ENCODE measurements at places on chromosomes 3 and 15.

DNA sequence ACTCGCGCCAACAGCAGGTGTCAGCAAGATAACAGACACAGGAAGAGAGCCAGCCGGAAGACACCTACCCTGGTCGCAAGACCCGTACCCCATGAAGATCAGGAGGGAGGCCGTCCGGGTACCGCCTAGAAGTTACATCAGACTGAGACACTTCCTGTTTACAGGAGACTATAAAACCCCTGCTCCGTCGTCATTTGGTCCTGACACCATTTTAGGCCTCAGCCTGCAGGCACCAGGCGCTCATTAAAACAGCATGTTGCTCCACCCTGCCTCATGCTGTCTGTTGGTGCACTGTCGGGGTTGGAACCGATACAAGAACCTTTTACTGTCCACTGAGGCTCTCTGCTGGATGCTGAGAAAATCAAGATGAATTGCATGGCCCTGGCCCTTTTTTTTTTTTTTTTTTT lies 15.6 kb upstream of the PRTG start:
- DNase-seq: no peak

DNA sequence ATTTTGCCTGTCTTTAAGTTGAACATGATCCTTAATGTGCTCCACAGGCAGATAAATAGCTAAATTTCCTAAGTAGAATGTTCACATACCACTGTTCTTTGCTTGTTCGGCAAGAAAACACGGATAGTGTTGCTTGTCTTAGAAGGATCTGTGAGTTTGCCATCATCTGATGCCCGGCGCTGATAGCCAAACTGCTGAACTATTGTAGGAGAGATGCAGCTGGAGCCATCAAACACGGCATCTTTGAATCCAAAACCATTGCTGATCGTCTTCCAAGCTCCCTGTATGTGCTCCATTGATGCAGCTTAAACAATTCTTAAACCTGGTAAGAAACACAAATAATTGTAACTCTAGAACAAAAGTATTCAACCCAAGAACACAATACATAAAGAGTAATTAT lies 45.5 kb downstream of the RAF1 start:
- no peak for DNase-seq

DNA sequence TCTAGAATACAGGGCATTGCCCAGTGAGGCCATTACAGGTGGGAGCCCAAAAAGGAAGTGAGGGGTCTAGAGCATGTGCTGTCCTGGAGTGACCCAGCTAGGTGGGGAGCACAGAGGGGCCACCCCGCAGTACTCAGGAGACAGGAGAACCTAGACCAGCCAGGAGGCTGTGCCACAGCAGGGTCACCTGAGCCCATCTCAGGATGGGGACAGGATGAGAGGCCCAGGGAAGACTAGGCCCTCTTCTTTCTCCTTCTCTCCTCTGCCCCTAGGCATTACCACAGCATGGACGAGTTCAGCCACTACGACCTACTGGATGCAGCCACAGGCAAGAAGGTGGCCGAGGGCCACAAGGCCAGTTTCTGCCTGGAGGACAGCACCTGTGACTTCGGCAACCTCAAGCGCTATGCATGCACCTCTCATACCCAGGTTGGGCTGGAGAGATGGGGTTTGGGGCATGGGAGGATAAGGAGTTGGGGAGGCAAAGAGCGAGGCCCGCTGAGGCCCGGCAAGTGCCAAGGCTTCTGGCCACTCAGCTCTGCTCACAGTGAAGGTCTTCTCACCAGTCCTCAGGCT lies 20.6 kb downstream of the LOXL1 start:
- DNase-seq: no peak

DNA sequence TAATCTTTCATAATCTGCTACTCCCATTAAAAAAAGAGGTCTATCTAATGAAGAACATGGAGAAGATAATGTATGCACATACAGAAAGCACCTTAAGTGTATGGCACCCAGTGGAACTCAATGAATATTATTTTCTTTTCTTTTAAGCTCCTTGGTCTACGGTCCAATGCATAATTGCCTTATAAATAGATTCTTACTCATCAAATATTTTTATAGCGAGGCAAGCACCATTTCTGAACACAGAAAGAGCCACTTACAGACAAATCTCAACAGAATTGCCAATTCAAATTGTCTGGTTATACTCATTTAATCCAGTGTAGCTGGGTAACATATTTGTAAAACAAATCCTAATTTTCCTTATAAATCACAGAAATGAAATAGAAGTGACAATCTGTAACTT lies 6.3 kb downstream of the PDZRN3 start:
- no peak for DNase-seq

DNA sequence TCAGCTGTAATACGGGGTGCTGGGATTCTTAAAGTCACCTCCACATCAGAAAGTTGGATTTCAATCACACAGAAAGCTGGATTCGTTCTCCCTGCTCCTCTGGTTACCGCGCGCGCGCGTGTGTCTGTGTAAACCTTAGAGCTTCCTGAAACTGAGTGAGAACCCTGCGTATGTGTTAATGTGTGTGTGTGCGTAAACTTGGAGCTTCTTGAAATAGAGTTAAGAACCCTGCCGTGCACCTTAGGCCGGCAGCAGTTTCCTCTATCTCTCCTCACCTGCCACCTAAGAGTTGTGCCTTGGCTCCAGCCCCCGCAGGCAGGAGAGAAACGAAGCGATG lies 531 bp downstream of the LZTFL1 start:
- DNase-seq: peak; percentile 3

DNA sequence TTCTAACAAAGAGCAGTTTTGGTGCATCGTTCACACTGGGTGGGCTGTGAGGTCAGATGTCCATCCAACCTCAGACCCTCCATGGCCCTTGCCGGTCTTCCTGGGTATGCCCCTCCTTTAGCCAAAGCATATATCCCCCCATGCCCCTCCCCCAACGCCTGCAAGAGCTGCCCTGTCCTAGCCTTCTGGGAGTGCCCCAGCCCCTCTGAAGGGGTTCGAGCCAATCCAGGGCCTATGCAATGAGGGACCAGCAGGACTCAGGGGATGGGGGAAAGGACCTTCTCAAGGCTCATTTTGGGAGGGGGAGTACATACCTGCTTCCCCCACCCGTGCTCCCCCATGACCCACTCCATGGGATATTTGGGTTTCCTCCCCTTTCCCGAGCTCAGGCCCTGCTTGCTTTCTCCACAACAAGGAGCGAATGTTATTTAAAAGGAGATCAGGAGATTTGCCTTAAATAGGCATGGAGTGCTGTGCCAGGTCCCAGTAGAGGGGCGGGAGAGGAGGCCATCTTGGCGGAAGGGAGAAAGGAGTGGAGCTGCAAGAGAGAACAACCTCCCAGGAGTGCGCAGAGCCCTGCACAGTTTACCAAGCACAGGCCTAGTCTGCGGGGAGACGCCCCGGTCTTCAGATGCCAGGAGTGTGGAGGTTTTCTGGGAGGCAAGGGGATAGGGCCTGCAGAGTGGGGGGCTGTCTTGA lies 18.2 kb downstream of the PIF1 start:
- no peak for DNase-seq

DNA sequence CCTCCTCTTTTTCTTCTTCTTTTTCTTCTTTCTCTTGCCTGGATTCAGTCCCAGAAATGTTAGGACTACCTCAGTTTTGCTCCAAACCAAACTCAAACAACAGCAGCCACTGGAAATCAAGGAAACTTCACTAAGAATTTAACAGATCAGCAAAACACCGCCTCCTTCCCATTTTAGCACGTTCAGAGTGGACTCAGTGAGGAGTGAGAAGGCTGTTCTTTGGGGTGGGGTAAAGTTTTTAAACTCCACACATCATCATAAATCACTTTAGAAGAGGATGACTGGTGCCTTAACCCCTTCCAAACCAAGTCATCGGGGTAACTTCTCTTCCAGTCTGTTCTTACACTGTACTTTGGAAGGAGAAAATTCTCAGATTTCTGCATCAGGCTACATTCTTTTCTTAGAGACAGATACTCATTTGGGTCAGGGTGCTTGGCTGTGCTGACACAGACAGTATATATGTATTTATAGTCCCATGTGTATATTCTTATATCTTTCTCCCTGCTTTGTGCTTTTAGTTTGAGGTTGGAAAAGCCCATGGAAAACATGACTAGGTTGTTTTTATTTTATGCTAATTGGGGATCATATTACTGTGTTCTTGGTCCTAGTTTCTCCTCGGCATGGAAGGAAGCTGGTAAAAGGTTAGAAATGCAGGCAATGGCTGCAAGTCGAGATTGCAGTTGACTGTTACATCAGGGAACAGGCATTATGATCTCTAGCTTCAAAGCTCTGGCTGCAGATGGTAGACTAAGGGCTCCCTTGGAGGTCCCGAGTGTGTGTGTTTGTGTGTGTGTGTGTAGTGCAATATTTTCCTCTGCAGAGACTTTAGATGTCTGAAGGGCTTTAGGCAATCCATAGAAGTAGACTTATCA lies at the start of gene CCDC80:
Gene CCDC80, minus strand, starts transcription at position 214 of the 872 bp plus-strand sequence. CDS start 1,238 bp downstream, outside the sequence.
- DNase-seq: no peak

DNA sequence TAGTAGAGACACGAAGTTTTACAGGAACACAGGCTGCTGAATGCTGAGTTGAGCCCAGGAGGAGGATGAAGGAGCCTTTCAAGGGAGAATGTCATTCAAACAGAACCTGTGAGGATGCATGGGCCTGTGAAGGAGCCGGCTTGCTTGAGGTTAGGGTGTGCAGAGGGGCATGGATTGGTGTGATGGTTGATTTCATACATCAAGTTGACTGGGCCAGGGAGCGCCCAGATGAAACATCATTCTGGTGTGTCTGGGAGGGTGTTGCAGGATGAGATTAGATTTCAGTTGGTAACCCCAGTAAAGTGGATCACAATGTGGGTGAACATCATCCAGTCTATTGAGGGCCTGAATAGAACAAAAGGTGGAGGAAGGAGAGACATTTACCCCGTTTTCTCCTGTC lies 243.6 kb downstream of the EDEM1 start:
- no peak for DNase-seq

DNA sequence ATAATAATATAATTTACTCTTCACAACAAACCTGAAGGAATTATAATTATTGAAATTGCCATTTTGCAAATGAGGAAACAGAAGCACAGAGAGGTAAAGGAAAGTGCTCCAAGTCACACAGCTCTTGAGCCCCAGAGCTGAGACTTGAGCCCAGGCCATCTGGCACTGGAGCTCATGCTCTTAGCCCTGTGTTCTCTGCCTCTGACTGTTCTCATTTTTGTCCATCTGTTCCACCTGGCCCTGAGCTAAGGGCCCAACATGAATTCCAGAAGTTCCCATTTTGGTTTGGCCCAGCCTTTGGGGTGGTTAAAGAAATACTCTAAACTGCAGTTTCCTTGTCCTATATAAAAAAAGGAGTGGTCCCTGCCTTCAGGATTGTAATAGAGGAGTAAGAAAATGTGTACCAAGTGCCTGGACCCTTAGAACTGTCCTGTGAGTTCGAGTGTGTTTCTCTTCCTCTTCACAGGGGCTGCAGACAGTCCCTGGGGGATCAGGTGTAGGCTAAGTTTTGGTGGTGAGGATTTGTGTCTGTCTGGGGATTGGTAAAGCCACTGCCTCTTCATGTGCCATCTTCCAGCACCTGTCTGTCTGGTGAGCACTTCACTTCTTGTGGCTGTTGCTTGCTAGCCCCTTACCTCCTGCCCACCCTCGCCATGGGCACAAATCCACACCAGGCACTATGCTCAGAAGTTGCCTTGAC lies 91.8 kb downstream of the DNAJB8 start:
- DNase-seq: no peak

DNA sequence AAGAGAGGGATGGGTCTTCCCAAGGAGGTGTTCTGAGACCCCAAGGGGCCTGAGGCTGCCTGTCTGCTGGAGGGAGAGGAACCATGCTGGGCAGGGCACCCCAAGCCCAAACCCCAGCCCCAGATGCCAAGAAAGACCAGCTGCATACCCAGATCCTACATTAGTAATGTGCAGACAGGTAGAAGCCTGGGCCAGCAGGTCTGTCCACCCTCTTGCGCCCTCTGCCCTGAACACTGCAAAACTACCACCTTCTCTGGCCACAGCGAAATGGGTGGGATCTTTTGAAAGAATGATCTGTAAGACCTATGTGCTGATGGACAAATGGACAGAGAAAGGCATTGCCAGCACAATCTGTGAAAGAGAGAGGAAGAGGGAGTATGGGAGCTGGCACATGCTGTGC lies 283.2 kb downstream of the EPHB1 start:
- DNase-seq: no peak

DNA sequence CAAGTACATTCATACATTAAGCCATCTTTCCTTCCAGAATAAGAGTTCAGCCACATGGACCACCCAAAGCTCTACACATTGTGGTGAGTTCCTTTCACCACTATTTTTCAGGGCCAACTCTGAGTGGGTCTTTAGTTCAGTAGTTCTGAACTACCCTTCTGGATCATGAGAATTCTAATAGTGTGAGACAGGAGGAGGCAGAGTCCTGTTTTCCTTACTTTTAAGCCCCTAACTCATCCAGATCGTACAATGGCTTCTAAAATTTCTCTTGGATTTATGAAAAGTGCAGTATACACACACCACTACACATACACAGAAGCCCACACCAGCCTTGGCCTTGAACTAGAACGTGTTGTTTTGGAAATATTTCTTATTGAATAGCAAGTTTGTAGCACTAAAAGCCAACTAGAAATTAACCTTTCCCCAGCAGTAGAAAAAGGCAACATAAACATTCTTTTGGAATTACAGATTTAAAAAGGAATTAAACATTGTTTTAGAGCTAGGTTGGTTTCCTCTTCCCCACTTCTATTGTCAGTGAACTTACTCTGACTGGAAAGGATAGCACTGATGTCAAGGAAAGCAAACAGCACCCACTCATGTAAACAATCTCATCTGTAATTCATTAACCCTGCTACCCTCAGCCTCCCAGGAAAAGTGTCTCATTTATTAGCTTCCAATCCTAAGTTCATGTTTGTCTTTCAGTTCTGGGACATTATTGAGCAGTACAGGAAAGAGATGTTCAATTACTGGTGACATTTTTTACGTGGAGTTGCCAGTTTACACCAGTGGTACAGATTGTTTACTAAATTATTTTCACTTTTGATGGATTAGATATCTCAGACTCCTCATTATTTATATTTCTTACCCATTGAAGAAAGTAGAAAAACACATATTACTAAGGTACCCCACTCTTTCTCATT lies 95.7 kb upstream of the AGTR1 start:
- DNase-seq: no peak

- DNase-seq: no peak
These were observed 63.9 kb downstream of the IMPG2 start for GRCh38 chr3:101256511-101256910.

DNA sequence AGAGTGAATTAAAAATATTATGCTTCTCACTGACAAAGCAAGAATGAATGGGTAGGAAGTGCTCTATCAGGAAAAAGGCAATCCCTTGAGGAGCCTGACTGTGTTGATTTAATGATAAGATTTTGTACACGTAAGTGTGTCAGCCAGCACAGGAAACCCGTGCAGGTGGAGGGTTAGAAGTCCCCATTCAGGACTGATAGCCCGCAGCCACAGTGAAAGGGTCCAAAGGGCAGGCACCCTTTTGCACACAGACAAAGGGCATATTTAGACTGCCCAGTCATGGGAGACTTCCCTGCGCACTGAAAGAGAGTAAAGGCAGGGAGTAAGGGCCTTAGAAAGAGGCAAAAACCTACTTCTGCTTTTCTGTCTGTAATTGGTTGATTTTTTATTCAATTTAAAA lies 26.4 kb upstream of the SKIL start:
- no peak for DNase-seq

GRCh38 chr15:78624651-78625590 lies 4.1 kb upstream of the CHRNA3 start:
- no peak for DNase-seq

All from NCI-H1417 (cell line).